Activated T-cell treated with anti-CD3 and anti-CD28 coated beads for 4 hours (primary cell): ENCODE measurements at places on chromosomes 5 and 9.

GRCh38 chr5:79189439-79190234 is 46.3 kb upstream of the JMY start:
- DNase-seq, result no peak

- DNase-seq, result no peak
Observed at GRCh38 chr5:50463726-50464125, 22.6 kb upstream of the EMB start.

DNA sequence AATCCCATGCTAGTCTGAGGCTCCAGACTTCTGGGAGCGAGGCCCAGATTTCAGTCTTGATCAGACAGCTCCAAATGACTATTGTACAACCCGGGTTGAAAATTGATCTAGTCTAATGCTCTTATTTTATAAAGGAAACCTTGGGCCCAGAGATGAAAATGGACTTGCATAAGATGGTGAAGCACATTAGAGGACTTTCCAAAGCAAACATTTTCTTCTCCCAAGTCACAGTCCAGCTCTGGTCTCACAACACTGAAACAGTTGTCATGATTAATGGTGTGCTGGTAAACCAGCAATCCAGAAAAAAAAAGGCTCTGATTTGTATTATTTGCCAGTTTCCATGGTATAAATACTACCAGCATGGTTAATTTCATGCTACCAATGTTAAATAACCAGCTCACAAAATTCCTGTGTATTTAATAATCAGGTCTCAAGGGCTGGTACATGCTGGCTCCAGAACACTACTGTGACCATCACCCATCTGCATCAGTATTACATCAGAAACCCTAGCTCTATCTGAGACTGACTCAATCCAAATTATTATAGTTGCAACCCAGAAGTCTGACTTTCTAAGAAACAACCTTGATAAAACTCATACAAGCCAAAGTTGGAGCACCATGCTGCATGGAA is 32.5 kb upstream of the ABLIM3 start:
- DNase-seq, result no peak

DNA sequence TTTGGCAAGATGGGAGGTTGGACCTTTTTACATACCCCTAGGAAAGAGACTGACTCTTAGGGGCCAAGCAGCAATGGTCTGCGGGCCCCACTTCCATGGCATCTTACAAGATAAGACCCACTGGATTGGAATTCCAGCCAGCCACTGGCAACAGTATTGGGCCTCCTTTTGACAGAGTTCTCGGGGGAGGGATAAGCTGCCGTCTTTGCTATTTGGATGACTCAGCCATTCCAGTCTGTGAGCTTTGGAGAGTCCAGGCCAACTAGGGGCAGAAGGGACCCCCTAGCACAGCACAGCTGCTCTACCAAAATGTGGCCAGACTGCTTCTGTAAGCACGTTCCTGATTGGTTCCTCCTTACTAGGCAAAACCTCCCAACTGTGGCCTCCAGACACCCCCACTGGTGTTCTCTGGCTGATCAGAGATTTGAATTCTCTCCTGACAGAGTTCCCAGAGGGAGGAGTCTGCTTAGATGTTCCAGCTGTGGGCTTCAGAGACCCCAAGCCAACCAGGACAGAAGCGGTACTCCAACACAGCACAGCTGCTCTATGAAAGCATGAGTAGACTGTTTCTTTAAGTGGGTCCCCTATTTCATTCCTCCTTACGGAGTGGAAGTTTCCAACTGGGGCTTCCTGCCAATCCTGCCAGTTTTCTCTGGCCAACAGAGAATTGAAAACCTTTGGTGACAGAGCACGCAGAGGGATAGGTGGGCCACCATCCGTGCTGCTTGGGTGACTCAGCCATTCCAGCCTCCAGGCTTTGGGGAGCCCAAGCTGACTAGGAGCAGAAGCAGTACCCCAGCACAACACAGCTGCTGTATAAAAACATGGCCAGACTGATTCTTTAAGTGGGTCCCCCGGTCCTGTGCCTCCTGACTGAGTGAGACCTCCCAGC is 672.1 kb upstream of the RIOK2 start:
- DNase-seq, result no peak

DNA sequence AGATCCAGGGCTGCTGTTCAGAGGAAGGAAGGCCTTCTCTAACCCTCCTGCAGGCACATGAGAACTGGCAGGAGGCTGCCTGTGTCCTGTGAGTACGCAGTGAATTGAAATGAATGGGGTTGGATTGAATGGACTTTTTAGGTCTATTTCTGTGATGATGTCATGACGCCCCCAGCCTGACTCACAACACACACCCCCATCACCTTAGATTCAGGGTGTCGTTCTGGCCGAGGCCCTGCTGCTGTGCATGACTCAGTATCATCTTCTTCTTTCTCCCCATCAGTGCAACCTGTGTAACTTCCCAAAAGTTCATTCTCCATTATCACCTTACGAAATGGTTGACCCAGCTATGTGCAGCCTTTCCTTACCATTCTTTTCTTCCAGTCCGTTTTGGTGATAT is 5.4 kb downstream of the PCAT7 start:
- DNase-seq, result no peak
